Stimulated activated CD8-positive, alpha-beta memory T cell treated with anti-CD3 and anti-CD28 coated beads, Interleukin-2, amount 100 ng/mL, for 1 hour (primary cell): ENCODE measurements at places on chromosomes 7 and 10.

DNA sequence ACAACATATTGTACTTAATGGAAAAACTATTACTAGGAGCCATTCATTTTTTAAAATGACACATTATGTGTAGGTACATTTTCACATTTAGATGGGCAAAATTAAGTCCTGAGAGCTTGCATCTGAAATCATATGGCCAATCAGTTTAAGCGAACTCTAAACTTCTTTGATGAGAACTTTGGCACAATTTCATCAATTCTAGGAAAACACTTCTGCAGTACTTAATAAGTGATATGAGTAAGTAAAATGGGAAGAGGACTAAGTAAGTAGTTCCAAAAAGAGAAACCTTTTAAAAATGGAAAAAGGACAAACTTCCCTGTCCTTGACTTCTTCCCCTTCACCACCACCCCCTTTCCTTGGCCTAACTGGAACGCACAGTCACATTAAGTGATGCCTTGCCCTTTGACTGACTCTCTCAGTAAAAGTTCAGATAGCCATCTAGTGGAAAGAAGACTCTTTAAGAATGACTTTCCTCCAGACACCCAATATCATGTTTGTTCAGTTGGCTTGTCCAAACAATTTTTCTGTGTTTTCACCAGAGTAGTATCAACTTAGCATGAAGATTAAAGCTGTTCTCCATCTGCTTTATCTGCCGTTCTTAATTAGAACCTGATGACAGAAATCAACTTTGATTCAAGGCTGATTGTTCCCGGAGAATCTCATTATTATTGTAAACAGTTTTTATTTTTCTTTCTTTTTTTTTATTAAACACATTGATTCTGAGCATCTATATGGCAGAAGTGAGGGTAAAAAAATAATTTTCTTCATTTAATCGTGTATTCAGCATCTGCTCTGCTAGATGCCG, 45.1 kb downstream of the CNNM2 start:
- DNase-seq, result no peak

- DNase-seq, result no peak
These were observed 79.2 kb downstream of the CCDC3 start for GRCh38 chr10:12922117-12922900.

DNA sequence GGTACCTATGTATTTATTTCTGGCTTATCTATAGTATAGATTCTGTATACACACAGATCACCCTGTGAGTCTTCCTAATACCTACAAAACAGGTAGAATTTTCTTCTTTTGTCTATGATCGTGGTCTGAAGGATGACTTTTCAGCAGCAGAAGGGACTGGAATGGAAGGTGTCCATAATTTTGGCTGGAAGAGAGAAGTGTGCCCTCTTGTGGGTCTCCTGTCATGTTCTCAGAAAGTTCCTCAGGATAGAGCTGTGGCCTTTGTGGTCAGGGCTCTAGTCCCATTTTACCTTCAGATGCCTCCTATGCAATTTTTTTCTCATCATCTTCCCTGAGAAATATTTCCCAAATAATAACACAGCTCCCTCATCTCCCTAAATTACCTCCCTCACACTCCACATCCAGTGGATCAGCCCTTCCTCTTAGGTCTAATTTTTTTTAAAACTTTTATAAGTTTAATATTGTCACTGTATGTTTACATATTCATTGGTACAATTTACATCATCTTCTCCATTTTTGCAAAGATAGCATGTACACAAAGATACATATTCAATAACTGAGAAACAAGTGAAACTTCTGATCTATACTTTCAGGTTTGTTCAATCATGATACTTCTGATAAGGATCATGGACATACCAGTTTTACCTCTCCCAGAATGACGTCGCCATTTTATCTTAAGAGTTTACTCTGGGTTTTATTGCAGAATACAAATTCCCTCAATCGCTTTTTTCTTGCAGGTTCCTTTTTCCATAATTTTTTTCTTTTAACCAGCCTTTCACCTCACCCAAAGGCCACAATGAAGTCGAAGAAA, 112.7 kb downstream of the REEP3 start:
- no peak for DNase-seq

- no peak for DNase-seq
These were observed 15.5 kb upstream of the GDI2 start for GRCh38 chr10:5828725-5829124.

DNA sequence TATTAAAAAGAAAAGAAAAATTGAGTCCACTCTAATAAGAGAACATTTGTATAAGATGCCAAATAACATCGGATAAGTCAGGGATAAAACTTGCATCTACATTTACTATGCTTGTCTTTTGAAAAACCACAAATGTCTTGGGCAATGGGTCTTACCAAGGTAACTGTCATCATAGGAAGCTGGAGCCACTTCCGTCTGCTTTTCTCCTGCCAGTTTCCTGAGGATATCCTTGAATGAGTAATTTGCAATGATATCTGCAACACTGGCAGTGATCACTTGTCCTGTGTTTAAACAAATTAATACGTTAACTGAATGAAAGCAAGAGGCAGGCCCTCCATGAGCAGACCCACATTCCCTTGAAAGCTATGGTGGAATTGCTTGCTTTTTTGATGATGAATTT, 47.3 kb downstream of the ITGA8 start:
- no peak for DNase-seq

DNA sequence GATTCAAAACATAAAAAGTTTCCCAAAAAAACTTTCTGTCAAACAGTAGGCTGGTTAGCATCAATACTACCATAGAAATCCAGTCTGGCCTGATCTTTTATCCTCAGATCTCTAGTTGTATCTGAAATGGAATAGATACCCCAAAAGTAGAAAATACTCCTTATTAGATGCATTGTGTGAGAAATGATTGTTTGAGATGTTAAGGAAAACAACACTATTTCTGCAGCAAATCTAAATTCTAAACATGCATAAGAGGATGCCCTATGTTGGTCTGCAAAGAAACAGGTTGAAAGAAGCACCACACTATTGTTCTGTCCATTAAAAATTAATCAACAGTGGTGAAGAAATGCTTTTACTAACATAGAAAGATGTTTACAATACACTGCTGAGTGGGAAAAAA, 121.0 kb downstream of the NPY start:
- no peak for DNase-seq

DNA sequence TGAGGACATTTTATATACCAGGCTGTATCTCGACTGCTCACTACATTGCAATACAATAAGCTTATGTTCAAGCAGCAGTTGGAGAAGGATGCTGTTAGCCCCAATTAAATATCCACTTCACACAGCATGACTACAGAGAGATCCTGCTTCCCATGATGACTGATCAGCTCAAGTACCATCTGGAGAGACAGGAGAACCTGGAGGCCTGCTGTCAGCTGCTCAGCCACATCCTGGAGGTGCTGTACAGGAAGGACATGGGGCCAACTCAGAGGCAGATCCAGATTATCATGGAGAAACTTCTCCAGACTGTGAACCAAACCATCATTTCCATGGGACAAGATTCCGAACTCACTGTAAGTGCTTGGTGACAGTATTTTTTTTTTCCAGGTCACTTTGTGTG, 22.5 kb downstream of the RNF133 start:
- DNase-seq, result no peak

GRCh38 chr10:105956550-105956949, 1208.0 kb downstream of the SORCS1 start:
- DNase-seq, result no peak

DNA sequence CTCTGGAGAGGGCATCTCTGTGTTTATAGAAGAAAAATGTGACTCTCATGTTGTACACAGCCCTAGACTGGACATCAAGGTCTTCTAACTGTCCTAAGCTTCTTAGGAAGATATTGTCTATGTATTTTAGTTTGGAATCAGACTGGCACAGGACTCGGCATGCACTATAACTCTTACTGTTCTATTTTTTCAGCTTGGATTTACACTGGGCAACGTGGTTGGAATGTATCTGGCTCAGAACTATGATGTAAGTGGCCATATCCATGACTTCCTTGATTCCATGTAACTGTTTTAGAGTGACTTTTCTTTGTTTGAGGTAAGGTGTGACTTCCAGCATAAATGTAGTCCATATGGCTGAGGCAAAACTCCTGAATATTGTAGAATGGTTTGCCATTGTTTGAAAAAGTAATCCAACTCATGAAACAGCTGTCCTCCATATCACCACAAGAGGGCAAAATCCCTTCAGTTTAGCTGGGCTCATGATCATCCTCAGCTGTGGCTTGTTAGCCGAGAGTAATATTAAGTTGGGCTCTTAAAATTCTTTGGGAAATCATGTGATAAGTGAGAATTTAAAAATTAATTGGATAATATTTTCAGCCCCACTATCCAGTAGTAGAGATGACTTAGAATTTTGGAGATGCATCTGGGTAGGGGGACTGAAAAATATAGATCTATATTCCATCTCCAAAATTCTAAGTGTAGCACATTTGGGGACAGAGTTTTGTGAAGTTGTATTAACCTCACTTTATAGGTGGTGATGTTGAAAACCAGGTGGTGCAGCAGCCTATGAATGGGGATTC, 10.4 kb downstream of the STMP1 start:
- no peak for DNase-seq

- DNase-seq, result no peak
These were observed 105.6 kb upstream of the RNF32 start for GRCh38 chr7:156534925-156535324.

- DNase-seq, result no peak
These were observed 20.3 kb upstream of the CSGALNACT2 start for GRCh38 chr10:43117777-43118583.

DNA sequence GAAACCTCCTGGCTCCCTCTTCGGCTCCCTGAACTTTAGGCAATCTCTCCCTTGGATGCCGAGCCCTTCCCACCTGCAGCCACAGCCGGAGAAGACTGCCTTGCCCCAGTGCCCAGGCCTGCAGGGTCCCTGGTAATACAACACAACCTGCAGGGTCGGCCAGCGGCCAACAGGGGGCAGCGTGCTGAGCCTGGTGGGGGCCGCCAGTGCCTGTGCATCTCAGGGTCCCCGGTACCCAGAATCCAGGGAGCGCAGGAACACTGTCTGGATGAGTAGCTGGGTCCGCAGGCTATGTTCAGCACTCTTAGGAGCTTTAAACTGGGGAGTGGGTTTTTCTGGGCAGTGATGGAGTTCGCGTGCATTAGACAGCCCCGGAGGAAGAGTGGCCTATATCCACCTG, 17.5 kb upstream of the C10orf71 start:
- DNase-seq, result no peak

DNA sequence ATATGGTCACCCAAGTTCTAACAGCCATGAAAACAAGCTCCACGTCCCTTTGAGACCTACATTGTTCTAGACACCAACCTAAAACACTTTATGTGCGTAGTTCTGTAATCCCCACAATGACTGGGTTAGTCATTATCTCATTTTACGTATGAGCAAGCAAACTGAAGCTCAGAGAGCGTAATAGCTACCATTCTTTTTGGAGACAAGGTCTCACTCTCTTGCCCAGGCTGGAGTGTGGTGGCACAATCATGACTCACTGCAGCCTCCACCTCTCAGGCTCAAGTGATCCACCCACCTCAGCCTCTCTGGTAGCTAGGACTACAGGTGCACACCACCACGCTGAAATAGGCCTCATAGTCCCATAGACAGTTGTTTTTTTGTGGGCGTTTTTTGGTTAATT, 10.5 kb downstream of the DAGLB start:
- DNase-seq, result no peak

GRCh38 chr10:97320480-97321031, 1.5 kb downstream of the FRAT1 start:
- DNase-seq, result no peak

- no peak for DNase-seq
These were observed 268.3 kb downstream of the ARHGAP12 start for GRCh38 chr10:31660300-31660699.

GRCh38 chr7:136656516-136656915, 211.9 kb upstream of the CHRM2 start:
- no peak for DNase-seq

- DNase-seq, result no peak
These were observed 1036.8 kb upstream of the POT1 start for GRCh38 chr7:125966278-125967048.

GRCh38 chr10:29888321-29888720, 171.1 kb downstream of the JCAD start:
- no peak for DNase-seq

DNA sequence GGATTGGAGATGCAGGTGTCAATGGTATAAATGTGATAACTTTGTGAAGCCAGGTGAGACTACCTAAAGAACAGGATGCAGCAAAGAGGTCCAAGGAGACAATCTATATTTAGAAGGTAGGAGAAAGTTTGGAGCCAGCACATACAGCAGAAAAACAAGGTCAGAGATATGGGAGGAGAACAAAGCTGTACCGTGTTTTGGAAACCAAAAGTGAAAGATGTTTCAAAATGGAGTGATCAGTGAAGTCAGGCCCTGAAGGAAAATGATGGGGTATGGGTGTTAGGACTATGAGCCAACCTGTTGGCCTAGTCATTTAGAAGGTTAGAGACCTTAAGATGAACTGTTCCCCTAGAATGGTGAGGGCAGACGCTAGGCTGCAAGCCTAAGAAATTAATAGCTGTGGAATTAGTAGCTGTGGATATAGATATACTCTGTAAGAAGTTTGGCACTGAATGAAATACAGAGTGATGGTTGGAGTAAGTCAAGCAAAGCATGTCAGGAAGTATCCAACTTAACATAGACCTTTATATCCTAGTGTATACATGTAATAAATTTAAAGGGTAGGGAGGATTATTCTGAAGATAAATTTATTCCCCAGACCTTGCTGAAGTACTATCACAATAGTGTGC, 149.8 kb upstream of the WNT16 start:
- DNase-seq, result no peak

- DNase-seq, result no peak
These were observed 23.1 kb downstream of the PARD3 start for GRCh38 chr10:34791947-34792346.

GRCh38 chr10:102764470-102765161, 20.9 kb downstream of the WBP1L start:
- DNase-seq, result no peak

DNA sequence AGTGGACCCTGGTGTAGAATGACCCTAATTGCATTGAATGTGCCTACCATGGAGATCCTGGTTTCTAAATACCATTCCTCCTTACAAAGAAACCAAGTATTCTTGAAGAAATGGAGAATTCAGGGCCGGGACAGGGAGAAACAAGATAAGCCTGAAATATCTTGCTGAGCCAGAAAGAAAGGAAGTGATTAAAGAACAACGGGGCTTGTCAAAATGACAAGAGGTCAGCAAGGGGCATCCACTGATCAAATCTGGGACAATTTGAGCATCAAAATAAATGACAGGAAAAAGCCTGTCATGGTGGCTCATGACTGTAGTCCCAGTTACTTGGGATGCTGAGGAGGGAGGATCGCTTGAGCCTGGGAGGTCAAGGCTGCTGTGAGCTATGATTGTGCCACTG, 8.1 kb downstream of the ABHD11 start:
- no peak for DNase-seq

DNA sequence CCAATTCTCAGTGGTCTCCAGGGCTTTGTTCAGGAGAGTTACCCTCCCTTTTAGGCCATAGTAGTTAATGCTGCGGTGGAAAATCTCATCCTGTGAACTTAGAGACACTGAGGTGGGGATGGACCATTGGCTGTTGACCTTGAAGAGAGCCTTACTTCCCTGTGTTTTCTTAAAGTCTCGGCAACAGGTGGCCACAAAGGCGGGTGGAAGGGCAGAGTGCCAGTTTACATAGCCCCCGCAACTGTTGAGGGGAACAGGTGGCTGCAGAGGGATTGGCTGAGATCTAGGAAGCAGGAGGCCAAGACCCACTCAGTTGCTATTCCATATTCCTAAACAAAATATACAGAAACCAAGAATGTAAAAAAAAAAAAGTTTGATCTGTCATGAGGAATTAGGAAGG, 160.6 kb downstream of the ST7 start:
- no peak for DNase-seq
